ENCODE measurements at places on chromosomes 6 and 20.

DNA sequence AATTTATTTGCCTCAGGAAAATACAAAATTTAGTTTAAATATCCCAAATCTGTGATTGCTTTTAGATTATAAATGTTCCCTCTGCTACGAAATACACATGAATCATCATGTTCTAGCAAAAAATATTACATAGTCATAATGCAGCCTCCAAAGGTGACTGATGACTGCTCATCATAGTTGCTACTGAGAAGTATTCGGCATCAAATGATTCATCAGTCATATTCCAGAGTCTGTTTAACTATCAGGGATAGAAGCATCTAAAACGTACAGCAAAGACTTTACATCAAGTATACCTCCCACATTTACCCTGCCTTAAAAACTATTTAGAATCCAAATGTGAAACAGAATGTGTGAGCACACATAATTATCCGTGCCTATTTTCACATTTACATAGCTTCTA, 626.0 kb downstream of the CDH26 start:
- H3K27ac ChIP-seq, result no peak overlapping the region
- H3K36me3 ChIP-seq, result no peaks in the 10 kb centered on the region

DNA sequence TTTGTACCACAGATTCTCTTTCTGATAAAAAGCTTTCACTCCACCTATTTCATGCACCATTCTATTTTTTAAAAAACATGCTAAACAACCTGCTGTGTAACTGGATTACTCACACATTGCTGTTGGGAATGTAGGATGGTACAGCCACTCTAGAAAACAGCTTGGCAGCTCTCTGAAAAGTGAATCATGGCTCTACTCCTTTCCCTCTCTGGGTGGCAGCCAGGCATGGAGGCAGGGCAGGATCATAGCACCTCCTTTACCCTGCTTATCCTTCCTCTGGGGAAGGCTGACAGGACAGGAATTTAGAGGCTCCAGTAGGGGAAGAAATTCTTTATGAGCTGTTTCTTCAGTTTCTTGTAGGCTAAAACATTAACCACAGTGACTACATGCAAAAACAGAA, 6.7 kb upstream of the VNN2 start:
- H3K27me3 ChIP-seq, result no peaks in the 10 kb centered on the region
- peak; percentile 61 for DNase-seq
- H3K36me3 ChIP-seq, result no peaks in the 10 kb centered on the region
- H3K27ac ChIP-seq, result peak overlapping the region; percentile 45
- H3K4me1 ChIP-seq, result peaks cover 9% of the 10 kb centered on the region

DNA sequence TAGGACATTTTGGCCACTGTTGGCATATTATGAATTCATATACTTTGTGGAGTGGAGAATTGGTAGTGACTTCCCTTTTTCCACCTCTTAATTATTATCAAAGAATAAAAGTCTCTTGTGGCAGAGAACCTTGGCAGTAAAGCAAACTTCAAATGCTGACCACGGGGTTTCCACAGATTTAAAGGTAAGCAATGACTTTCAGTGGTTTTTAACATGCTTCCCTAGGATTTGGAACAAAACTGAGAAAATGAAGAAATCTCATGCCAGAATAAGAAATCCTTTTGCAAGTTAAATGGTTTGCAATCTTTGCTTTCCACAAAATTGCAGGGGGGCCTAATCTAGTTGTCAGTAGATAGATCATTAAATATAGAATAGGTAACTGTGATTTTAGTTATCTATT, 2.0 kb upstream of the SDC4 start:
- H3K27me3 ChIP-seq, result no peaks in the 10 kb centered on the region
- no peaks in the 10 kb centered on the region for H3K36me3 ChIP-seq
- no peak for DNase-seq
- H3K4me1 ChIP-seq, result peaks cover 18% of the 10 kb centered on the region
- no peak overlapping the region for H3K27ac ChIP-seq

DNA sequence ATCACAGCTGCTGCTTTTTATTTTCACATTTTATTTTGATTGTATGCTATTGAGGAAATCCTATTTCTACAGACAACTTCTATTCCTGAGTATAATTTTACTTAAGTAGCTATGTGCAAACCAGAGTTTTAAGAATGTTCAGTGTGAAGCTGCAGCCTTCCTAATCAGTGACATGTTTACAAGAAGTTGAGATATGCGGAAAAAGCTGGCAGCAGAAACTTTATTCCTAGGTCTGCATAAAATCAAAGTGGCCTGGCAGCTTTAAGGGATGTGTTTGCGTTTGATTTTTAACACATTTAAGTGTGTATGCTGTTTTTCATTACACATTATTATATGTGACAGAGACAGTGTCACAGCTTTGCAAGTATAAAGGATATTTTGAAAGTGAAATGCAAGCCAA, 26.3 kb downstream of the MAPK14 start:
- no peak for DNase-seq
- no peak overlapping the region for H3K27ac ChIP-seq
- no peaks in the 10 kb centered on the region for H3K36me3 ChIP-seq
- H3K4me3 ChIP-seq, result no peak overlapping the region
- H3K27me3 ChIP-seq, result no peaks in the 10 kb centered on the region
- H3K4me1 ChIP-seq, result peaks cover 11% of the 10 kb centered on the region

DNA sequence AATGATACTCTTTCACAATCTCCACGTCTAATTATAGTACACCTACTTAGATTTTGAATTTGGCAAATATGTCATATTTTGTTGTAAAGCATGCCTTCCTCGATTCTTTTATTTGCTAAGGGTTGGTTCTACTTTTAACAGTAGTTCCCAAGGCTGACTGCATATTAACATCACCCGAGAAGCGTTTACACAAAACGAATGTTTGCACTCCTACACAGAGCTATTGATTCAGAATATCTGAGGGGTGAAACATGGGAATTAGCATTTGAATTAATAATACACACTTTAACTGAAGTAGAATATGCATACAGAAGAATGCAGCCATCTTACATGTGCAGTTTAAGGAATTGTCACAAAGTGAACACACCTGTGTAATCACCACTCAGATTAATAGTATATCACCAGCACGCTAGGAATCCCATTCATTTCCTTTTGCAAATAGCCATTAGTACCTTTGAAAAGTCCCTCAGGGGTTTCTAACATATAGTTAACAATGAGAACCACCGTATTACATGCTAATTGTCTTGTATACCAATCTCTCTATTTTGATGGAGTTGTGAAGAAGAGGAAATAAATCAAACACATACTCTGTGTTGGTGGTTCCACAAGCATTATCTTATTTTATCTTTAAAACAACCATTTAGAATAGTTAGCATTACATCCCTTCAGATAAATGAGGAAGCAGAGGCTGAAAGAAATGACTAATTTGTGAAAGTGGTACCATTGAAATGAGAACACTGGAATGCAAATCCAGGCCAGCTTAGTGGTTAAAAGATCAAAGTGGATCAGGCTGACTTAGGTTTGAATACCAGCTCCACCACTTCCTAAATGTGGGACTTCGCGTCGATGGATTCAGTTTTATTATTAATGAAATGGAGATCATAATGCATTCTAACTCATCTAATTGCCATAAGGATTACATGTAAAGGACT, 317.6 kb downstream of the HDGFL1 start:
- H3K27me3 ChIP-seq, result no peaks in the 10 kb centered on the region
- peaks cover 3% of the 10 kb centered on the region for H3K4me1 ChIP-seq
- no peak for DNase-seq
- peak overlapping the region; percentile 38 for H3K27ac ChIP-seq
- H3K36me3 ChIP-seq, result no peaks in the 10 kb centered on the region

- no peaks in the 10 kb centered on the region for H3K36me3 ChIP-seq
- peak overlapping the region; percentile 99 for H3K27ac ChIP-seq
- no peaks in the 10 kb centered on the region for H3K27me3 ChIP-seq
- H3K4me3 ChIP-seq, result peak overlapping the region; percentile 20
These were observed 864 bp upstream of the BCLAF1 start for GRCh38 chr6:136290410-136291010.

DNA sequence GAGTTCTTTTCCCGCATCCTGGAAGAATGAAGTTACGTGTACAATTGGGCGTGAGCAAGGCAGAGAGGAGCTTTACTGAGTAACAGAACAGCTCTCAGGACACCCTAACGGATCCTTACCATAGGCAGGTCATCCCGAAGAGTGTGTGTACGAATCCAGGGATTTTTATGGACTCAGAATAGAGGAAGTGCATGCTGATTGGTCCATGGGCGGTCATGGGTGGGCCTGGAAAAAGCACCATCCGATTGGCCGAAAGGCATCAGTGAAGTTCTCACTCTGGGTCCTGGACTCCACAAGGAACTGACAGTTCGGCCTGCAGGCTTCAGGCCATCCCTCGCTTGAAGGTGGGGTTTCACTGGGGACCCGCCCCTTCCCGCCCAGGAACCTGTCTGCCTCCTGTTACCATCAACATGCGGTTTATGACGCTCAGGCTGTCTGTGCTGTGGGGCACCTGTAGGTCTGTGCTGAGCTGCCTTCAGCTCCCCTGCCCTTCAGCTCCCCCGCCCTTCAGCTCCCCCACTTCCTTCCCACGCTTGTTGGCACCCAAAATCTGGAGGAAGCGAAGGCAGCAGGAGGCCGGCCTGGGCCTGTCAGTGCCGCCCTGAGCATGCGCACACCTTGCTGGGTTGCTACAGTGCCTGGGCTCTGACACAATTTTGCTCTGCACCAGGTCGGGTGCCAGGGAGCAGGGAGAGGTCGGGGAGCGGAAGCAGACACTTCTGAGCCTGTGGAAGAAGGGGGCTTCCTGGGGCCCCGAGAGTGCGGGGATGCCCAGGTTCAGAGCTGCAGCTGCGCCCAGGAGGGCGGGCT, 57.9 kb upstream of the MANEA start:
- no peaks in the 10 kb centered on the region for H3K36me3 ChIP-seq
- no peaks in the 10 kb centered on the region for H3K27me3 ChIP-seq
- DNase-seq, result no peak
- no peak overlapping the region for H3K4me3 ChIP-seq

GRCh38 chr6:151493804-151494234, at the start of gene CCDC170:
Gene CCDC170 (plus strand): TSS chr6:151494017. CDS start chr6:151494129, 112 bp downstream.
- H3K27ac ChIP-seq, result peak within 1 kb of the TSS; percentile 71
- no peaks in the 10 kb centered on the region for H3K36me3 ChIP-seq
- no peaks in the 10 kb centered on the region for H3K4me1 ChIP-seq
- peaks cover 35% of the 10 kb centered on the region for H3K27me3 ChIP-seq

GRCh38 chr6:10140824-10141223, 274.1 kb downstream of the TFAP2A start:
- no peak overlapping the region for H3K4me3 ChIP-seq
- H3K27me3 ChIP-seq, result no peaks in the 10 kb centered on the region
- no peaks in the 10 kb centered on the region for H3K4me1 ChIP-seq
- no peak for DNase-seq
- H3K36me3 ChIP-seq, result no peaks in the 10 kb centered on the region

DNA sequence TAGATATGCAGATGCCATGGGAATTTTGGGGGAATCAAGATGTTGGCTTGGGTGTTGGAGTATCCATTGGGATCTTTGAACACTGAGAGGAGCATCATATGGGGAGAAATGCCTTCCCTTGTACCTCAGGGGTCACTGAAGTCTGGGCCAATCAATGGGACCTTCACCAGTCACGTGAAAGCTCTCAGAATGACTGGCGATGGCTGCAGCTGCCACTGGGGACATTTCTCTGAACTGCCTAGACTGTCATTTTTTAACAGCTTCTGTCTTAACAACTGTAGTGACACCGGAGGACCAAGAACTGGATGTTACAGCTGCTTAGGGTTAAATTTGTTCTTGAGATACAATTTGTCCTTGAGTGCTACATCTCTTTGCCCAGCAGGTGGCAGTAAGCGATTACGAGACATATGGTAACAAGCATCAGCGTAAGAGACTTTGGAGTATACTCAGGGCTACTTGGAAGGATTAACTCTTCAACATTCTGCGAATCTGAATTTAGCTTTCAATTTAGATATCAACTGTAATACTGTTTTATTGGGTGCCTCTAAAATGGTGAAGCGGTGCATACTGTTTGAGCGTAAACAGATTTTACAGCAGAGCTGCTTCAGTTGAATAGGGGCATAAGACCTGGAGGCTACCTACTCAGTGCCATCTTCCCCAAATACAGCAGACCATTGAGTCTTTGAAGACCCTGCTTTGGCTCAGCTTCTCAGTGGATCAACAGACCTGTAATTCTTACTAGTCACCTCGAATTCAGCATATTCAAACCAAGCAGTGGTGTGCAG, 36.0 kb downstream of the CCN2 start:
- no peak overlapping the region for H3K27ac ChIP-seq
- peak; percentile 83 for DNase-seq
- H3K36me3 ChIP-seq, result no peaks in the 10 kb centered on the region
- no peaks in the 10 kb centered on the region for H3K4me1 ChIP-seq

- peaks cover 67% of the 10 kb centered on the region for H3K27me3 ChIP-seq
- H3K4me1 ChIP-seq, result no peaks in the 10 kb centered on the region
- no peak overlapping the region for H3K27ac ChIP-seq
- no peak for DNase-seq
These were observed 3.0 kb downstream of the CDH4 start for GRCh38 chr20:61254881-61255626.

GRCh38 chr20:23404196-23404595, 17.1 kb downstream of the NAPB start:
- no peak overlapping the region for H3K4me3 ChIP-seq
- H3K27ac ChIP-seq, result no peak overlapping the region
- H3K27me3 ChIP-seq, result no peaks in the 10 kb centered on the region
- H3K36me3 ChIP-seq, result no peaks in the 10 kb centered on the region
- H3K4me1 ChIP-seq, result peaks cover 5% of the 10 kb centered on the region

GRCh38 chr6:40778196-40778595, 191.0 kb upstream of the LRFN2 start:
- DNase-seq, result no peak
- H3K4me3 ChIP-seq, result no peak overlapping the region
- H3K36me3 ChIP-seq, result no peaks in the 10 kb centered on the region
- no peaks in the 10 kb centered on the region for H3K27me3 ChIP-seq
- no peak overlapping the region for H3K27ac ChIP-seq

GRCh38 chr6:84707171-84707570, 57.2 kb downstream of the TBX18 start:
- no peak for DNase-seq
- no peaks in the 10 kb centered on the region for H3K4me1 ChIP-seq
- no peaks in the 10 kb centered on the region for H3K27me3 ChIP-seq
- no peak overlapping the region for H3K4me3 ChIP-seq
- no peak overlapping the region for H3K27ac ChIP-seq
- no peaks in the 10 kb centered on the region for H3K36me3 ChIP-seq

DNA sequence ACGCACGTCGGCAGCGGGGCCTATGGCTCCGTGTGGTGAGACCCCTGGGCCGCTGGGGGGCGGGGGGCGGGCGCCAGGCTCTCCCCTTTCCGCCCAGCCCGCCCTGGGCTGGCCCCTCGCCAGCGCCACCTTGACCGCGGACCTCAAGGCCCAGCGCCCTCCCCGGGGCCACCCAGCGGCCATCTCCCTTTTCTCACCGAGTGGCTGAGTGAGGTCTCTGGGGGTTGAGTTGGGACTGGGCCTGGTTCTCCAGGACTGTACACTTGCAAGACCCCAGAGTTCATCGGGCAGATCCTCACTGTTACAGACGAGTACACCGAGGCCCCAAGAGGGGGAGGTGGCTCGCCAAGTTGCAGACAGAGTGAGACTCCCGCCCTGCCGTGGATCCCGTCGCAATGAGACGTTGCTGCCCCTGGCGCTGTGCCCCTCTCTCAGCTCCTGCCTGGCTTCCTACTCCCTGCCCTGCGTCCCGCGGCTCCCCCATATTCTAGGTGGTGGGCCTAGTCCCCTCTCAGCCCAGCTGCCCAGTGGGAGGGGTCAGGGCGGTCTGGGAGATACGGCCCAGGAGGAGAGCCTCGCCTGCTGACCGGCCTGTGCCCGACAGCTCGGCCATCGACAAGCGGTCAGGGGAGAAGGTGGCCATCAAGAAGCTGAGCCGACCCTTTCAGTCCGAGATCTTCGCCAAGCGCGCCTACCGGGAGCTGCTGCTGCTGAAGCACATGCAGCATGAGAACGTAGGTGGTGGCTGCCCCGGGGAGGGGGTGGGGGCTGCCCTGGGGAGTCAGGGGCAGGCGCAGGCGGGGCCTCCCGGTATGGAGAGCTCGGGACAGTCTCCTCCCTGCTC, 576 bp downstream of the MAPK13 start:
- peak; percentile 86 for DNase-seq
- no peaks in the 10 kb centered on the region for H3K36me3 ChIP-seq
- H3K4me3 ChIP-seq, result peak overlapping the region; percentile 55
- H3K27ac ChIP-seq, result peak overlapping the region; percentile 100
- no peaks in the 10 kb centered on the region for H3K27me3 ChIP-seq

All from hepatocyte (in vitro differentiated cells).